ENCODE measurements at places on chromosomes 5 and 9.

GRCh38 chr5:124154714-124155113, 591.7 kb downstream of the ZNF608 start:
- no peak for DNase-seq

DNA sequence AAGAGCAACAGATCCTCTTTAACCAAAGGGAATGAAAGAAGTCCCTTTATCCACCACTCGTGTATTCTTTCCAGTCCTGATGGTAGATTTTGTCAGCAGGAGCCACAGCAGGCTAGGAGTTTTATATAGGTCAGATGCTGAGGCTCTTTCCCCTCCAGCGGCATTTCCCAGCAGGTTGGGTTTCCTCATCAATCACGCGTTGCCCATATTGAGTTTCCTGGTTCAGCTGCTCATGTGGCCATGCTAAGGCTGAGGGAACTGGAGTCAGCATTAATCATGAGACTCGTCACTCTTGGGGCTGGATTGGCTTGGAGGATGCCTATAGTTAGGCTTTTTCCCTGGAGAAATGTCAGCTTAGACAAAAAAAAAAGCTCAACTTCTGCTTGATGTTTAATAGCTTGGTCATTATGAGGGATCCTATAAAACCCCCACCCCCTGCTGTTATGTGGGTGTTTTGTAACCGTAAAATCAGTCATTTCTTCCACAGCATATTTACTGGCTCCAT, 193.4 kb upstream of the GAS1 start:
- no peak for DNase-seq

GRCh38 chr5:3190930-3191329, 404.7 kb upstream of the IRX1 start:
- no peak for DNase-seq

DNA sequence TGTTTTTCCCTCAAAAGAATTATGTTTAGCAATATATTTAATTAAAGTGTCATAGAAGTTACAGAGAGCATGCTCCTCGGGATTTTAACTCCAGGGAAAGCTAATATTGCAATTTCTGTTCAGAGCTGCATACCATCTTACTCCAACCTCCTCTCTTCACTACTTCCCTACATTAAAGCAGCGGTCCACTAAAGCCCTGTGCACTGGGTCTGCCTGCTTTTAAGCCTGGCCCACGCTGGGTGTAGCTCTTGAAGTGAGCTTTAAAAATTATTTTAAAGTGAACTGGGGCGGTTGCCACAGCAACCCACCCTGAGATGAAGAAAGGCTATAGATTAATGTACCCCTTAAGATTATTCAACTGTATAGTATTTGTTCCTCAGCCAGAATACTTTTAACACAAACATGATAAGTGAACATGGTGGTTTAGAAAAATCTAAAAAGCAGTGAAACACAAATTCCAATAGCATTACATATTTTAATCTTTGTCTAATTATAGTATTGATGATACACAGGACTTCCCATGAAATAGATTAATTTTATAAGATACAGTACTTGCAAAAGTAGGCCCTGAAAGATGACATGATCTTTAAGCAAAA, 3.9 kb upstream of the MEF2C start:
- DNase-seq: no peak
